Vagina (tissue), 2 donors: ENCODE measurements at places on chromosomes 12 and 14.

- H3K36me3 ChIP-seq = peaks cover 3% of the 10 kb centered on the region
- H3K27ac ChIP-seq = peak overlapping the region; percentile 86
- peak overlapping the region; percentile 58 for H3K4me3 ChIP-seq
- H3K4me1 ChIP-seq = peaks cover 50% of the 10 kb centered on the region
- H3K27me3 ChIP-seq = no peaks in the 10 kb centered on the region
- no peak for DNase-seq
Observed at GRCh38 chr12:69239922-69240630, 707 bp downstream of the CPSF6 start.

- no peak overlapping the region for H3K27ac ChIP-seq
- no peaks in the 10 kb centered on the region for H3K27me3 ChIP-seq
- H3K4me3 ChIP-seq = no peak overlapping the region
Observed at GRCh38 chr12:59940631-59941342, 345.0 kb downstream of the SLC16A7 start.

DNA sequence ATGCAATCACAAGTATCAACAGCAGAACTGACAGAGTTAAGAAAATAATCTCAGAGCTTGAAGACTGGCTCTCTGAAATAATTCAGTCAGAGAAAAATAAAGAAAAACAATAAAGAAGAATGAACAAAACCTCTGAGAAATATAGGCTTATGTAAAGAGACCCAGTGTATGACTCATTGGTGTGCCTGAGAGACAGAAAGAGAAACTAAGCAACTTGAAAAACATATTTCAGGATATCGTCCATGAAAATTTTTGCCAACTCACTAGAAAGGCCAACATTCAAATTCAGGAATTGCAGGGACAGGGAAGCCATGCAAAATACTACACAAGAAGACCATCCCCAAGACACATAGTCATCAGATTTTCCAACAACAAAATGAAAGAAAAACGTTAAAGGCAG, 56.2 kb downstream of the APOBEC1 start:
- H3K4me1 ChIP-seq = no peaks in the 10 kb centered on the region
- H3K27me3 ChIP-seq = no peaks in the 10 kb centered on the region
- no peak for DNase-seq
- H3K27ac ChIP-seq = no peak overlapping the region
- no peaks in the 10 kb centered on the region for H3K36me3 ChIP-seq

- peak within 1 kb of the TSS; percentile 91 for H3K27ac ChIP-seq
- H3K4me1 ChIP-seq = peaks cover 25% of the 10 kb centered on the region
Observed at GRCh38 chr12:26832822-26833742, at the start of gene ITPR2. Gene ITPR2 (minus strand): TSS chr12:26833194. CDS start chr12:26832781, 413 bp downstream.

GRCh38 chr14:49862089-49862673, 9.6 kb upstream of the NEMF start:
- peaks cover 12% of the 10 kb centered on the region for H3K4me1 ChIP-seq
- peak overlapping the region; percentile 95 for H3K27ac ChIP-seq
- peak overlapping the region; percentile 64 for H3K4me3 ChIP-seq
- no peaks in the 10 kb centered on the region for H3K36me3 ChIP-seq
- no peak for DNase-seq

GRCh38 chr14:93708800-93709199, 79.5 kb downstream of the PRIMA1 start:
- no peak for DNase-seq
- no peaks in the 10 kb centered on the region for H3K27me3 ChIP-seq
- no peak overlapping the region for H3K4me3 ChIP-seq

DNA sequence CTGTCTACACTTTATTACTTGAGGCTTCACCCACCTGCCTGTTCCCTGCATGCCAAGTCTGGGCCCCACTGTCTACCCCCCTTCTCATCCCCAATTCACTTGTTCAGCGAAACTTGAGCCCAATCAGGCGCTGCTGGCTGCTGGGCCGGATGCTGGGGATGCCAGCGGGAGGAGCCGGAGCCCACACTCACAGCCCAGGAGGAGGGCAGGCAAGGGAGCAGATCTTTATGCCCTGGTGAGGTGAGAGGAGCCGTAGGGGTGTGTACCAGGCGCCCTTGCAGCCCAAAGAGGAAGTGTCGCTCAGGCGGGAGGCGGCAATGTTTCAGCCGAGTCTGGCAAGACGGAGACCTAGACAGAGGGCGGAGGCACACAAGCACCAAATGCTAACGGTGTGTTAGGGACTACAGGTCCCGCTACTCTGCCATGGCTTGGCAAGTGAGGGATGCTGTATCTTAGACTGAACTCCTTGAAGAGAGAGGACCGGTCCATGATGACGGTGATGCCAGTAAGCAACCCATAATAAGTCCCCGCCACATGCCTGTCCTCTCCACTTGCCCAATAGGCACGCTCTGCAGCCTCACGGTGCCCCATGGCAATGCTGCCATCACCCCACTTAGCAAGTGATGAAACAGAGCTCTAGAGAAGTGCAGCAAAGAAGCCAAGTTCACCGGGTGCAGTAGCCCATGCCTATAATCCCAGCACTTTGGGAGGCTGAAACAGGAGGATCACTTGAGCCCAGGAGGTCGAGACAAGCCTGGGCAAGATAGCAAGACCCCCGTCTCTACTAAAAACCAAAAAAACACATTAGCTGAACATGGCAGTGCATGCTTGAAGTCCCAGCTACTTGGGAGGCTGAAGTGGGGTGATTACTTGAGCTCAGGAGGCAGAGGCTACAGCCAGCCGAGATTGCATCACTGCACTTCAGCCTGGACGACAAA, 41.6 kb downstream of the LRRC74A start:
- H3K4me1 ChIP-seq = peaks cover 10% of the 10 kb centered on the region
- no peak for DNase-seq
- no peak overlapping the region for H3K27ac ChIP-seq
- no peaks in the 10 kb centered on the region for H3K27me3 ChIP-seq

DNA sequence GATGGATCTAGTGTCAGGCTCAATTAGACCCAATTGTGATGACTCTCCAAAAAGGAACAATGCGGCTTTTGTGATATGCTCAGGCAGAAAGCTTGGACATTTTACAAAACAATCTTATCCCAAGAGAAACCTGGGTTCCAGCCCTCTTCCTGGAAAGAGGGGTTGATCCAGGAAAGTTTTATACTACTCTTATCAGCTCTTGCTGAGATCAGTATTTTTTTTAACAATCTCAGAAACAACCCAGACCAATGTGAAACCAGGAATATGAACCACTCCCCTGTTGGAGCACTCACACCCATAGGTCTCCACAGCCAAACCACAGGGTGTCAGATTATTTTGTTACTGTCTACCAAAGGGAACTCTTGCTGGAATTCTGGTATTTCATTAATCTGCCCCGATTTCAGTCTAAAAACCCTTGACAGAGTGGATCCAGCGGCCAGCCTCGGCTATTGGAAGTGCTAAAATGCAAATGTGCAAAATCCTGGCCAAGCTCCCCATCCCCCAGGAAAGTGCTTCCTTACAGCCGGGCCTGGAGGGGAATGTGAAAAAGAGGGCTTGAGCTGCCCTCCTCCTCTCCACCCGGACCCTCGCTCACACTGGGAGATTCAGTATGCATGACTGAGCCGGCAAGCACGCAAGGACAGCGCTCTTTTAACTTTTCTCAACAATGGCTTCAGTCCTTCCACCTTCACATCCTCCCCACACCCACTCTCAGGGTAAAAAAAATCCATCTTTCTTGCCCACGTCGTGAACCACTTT, 4.0 kb downstream of the FBXL14 start:
- H3K36me3 ChIP-seq = no peaks in the 10 kb centered on the region
- no peak for DNase-seq
- H3K4me3 ChIP-seq = peak overlapping the region; percentile 28
- peak overlapping the region; percentile 48 for H3K27ac ChIP-seq

- H3K36me3 ChIP-seq = no peaks in the 10 kb centered on the region
- DNase-seq = no peak
- peak overlapping the region; percentile 49 for H3K27ac ChIP-seq
- no peaks in the 10 kb centered on the region for H3K27me3 ChIP-seq
- H3K4me1 ChIP-seq = peaks cover 5% of the 10 kb centered on the region
- no peak overlapping the region for H3K4me3 ChIP-seq
Observed at GRCh38 chr14:22088614-22089342, 415.2 kb upstream of the OR4E1 start.

- DNase-seq = no peak
- no peak overlapping the region for H3K4me3 ChIP-seq
- no peaks in the 10 kb centered on the region for H3K4me1 ChIP-seq
Observed at GRCh38 chr14:32724867-32725471, 213.7 kb upstream of the NPAS3 start.

DNA sequence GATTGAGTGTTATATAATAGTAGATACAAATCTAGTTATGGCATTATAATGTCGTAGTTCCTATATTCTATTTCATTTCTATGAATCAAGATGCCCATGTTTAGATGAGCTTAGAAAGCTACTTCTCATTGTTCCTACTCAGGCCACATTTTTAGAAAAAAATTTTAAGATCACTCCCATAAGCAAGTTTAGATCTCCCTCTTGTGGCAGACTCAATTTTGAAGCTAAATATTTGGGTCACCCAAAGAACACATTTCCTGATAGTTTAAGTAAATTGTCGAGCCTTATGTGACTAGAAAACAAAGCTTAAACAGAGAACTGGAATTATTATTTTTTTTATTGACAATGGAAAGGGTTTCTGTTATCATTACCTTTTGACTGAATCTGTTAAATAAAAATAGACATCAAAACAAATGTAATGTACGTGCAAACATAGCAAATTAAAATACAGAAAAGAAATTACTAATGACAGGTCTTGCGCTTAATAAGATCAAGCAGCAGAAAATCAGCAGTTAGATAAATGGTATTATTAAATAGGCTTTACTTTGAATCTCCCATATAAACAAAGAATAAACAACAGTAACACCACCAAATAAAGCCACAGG, 180.2 kb downstream of the ACSS3 start:
- H3K27me3 ChIP-seq = no peaks in the 10 kb centered on the region
- no peak overlapping the region for H3K27ac ChIP-seq
- H3K4me1 ChIP-seq = no peaks in the 10 kb centered on the region
- H3K4me3 ChIP-seq = no peak overlapping the region
- no peak for DNase-seq
- H3K36me3 ChIP-seq = no peaks in the 10 kb centered on the region

- no peak for DNase-seq
- H3K4me1 ChIP-seq = no peaks in the 10 kb centered on the region
- no peak overlapping the region for H3K4me3 ChIP-seq
- no peak overlapping the region for H3K27ac ChIP-seq
- no peaks in the 10 kb centered on the region for H3K36me3 ChIP-seq
Observed at GRCh38 chr14:42378274-42378673, 771.6 kb downstream of the LRFN5 start.

- no peaks in the 10 kb centered on the region for H3K4me1 ChIP-seq
- H3K27me3 ChIP-seq = no peaks in the 10 kb centered on the region
- DNase-seq = no peak
- no peak overlapping the region for H3K27ac ChIP-seq
Observed at GRCh38 chr12:9673404-9674225, 4.1 kb downstream of the CLEC2D start.

GRCh38 chr12:116432314-116432750, 126.8 kb upstream of the MAP1LC3B2 start:
- no peaks in the 10 kb centered on the region for H3K27me3 ChIP-seq
- no peak overlapping the region for H3K4me3 ChIP-seq
- DNase-seq = no peak
- no peaks in the 10 kb centered on the region for H3K36me3 ChIP-seq
- H3K27ac ChIP-seq = no peak overlapping the region

- no peak overlapping the region for H3K4me3 ChIP-seq
- no peak for DNase-seq
- peaks cover 9% of the 10 kb centered on the region for H3K4me1 ChIP-seq
- no peaks in the 10 kb centered on the region for H3K36me3 ChIP-seq
- no peak overlapping the region for H3K27ac ChIP-seq
Observed at GRCh38 chr12:102483466-102483865, 3.1 kb upstream of the IGF1 start.

DNA sequence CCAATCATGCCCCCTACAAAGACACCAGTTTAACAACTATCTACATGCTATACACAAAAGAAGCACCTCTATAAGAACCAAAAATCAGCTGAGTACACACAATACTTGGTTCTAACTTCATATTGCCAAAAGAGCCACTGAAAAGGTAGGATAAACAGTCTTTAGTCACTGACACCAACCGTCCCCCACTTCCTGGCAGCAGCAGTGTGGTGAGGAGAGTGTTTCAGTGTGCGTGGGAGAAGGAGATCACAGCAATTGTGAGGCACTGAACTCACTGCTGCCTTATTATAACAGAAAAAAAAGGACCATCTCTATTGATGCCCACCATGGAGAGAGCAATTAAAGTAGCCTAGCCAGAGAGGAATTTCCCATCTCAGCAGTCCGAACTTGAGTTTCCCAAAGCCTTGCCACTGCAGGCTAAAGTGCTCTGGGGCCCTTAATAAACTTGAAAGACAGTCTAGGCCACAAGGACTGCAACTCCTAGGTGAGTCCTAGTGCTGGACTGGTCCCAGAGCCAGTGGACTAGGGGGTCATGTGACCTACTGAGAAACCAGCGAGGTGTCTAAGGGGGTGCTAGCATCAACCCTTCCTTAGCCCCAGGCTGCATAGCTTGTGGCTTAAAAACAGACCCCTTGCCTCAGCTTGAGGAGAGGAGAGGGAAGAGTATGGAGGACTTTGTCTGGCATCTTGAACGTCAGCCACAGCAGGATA, 37.1 kb upstream of the LMNTD1 start:
- H3K4me1 ChIP-seq = peaks cover 6% of the 10 kb centered on the region
- H3K36me3 ChIP-seq = no peaks in the 10 kb centered on the region
- H3K27me3 ChIP-seq = no peaks in the 10 kb centered on the region
- no peak overlapping the region for H3K4me3 ChIP-seq
